SK-N-DZ (cell line): ENCODE measurements at places on chromosomes 3 and 15.
A peak's percentile ranks its signal among the peaks of the same experiment; 100 is the strongest.

GRCh38 chr3:27542476-27542875 lies 58.3 kb upstream of the SLC4A7 start:
- DNase-seq: no peak

GRCh38 chr15:89017370-89018066 lies 70.7 kb upstream of the ABHD2 start:
- peak; percentile 79 for DNase-seq

GRCh38 chr3:25558121-25558520 lies 106.6 kb downstream of the TOP2B start:
- no peak for DNase-seq

- DNase-seq: no peak
These were observed 168.3 kb downstream of the NEK10 start for GRCh38 chr3:27200721-27201489.

DNA sequence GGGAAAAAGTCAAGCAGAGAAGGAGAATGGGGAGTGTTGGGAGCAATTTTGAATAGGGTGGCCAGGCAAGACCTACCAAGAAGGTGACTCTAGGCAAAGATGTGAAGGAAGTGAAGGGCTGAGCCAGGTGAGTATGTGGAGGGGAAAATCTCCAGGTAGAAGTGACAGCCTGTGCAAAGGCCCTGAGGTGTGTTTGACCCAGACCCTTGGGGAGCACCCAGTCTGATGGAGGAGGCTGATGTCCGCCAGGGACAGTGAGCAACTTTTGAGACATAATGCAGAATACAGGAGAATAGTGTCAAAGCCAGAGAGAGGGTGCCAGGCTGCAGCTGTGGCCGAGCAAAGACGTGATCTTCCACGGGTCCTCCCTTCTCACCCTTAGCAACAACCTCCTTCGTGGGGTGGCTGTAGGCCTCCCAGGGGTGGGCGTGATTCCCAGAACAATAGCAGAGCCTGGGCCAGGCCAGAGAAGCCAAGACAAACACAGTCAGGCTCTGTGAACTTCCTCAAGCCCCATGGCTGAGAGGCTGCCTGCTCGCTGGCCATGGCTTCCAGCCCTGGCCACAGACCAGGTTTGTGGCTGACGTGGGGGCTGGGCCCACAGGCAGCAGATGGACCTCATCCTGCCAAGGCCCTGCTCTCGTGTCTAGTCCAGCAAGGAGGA lies 58.1 kb downstream of the SLC6A6 start:
- DNase-seq: no peak

DNA sequence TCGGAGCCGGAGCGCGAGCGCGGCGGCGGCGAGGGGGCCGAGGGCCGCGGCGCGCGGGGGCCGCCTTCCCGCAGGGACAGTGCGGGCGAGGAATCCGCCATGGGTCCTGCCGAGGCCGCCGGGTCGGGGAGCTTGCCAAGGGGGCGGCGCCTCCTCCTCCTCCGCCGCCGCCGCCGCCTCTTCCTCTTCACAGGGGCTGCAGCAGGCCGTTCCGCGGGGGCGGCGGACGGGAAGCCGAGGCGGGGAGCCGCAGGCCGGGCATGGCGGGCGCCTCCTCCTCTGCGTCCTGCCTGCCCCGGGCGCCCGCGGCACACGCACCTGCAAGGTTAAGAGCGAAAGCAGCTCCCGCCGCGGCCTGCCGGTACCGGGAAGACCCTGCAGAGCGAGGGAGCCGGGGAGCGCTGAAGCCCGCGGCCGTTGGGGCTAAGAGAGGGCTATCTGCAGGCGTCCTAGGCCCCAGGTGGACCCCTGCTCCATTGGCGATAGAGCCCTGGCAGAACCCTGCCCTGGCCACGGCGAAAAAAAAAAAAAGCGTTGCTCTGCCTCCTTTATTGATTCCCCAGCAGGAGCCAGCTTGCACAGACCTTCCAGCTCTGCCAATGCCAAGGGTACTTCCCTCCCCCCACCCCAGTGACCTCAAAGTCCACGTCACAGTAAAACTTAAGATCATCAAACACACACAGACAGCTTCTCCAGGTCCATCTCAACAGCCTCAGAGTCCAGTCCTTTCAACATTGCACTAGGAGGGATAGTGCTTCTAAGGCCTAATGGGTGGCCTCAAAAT lies at the start of gene LYSMD2:
Gene LYSMD2, minus strand, starts transcription at position 134 of the 784 bp plus-strand sequence. Its CDS starts 33 bp downstream, at position 101.
- peak; percentile 28 for DNase-seq

DNA sequence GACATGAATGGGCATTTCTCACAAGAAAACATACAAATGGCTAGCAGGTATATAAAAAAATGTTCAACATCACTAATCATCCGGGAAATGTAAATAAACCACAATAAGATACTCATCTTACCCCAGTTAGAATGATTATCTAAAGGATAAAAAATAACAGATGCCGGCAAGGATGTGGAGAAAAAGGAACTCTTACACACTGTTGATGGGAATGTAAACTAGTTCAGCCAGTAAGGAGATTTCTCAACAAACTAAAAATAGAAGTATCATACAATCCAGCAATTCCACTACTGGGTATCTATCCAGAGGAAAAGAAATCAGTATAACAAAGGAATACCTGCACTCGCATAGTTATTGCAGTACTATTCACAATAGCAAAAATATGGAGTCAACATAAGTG lies 124.2 kb downstream of the SATB1 start:
- no peak for DNase-seq

- DNase-seq: no peak
These were observed 19.7 kb upstream of the ANO10 start for GRCh38 chr3:43641306-43642114.

DNA sequence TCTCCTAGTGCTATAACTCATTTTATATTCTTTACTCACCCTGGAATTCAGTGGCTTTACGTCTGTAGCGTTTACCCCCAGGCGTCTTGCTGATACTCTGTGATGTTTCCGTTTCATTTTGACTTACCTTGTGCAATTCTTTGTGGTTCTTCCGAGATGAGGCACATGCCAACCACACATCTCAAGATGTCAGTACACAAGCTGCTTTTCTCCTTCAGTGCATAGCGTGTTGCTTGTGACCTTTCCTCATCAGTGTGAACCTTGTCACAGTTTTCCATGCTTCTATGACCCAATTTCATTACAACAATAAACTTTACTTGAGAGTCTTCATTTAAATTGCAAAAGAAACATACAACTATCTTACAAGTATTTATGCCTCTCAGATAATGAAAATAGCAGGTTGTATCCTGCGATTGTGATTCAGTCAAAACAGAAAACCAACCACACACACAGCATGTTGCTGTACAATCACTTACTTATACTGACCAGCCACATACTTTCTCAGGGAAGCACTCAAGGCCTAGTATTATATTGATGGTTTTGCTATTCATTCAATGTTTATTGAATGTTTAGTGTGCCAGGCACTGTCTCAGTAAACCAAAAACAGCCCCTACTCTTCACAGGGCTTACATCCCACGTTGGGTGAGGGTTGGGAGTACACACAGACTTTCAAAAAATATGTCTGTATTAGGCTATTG lies 4.6 kb upstream of the TBL1XR1 start:
- DNase-seq: no peak

GRCh38 chr3:195847055-195847950 lies 35.6 kb upstream of the MUC4 start:
- DNase-seq: no peak

GRCh38 chr3:49616491-49616941 lies 57.6 kb upstream of the APEH start:
- no peak for DNase-seq

GRCh38 chr15:74399100-74399499 lies 31.7 kb upstream of the CYP11A1 start:
- no peak for DNase-seq

GRCh38 chr15:79083154-79083553 lies 7.4 kb downstream of the RASGRF1 start:
- no peak for DNase-seq

DNA sequence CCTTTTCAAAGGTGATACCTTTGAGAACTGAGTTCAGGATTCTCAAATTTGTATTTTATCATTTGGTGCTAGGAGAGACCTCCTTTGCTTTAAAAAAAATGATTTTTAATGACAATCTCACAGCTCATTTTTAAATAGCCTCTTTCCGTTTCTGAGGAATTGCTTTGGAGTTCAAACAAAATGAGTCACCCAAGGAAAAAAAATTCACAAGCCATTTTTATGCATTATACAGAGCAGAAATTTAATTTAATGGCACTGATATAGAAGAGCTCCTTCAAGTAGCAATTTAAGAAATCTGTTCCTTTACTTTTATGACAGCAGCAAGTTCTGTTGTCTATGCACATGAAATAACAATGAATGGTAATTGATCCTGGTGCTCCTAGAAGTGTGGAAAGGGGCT lies 337.9 kb upstream of the KCNMB2 start:
- no peak for DNase-seq

DNA sequence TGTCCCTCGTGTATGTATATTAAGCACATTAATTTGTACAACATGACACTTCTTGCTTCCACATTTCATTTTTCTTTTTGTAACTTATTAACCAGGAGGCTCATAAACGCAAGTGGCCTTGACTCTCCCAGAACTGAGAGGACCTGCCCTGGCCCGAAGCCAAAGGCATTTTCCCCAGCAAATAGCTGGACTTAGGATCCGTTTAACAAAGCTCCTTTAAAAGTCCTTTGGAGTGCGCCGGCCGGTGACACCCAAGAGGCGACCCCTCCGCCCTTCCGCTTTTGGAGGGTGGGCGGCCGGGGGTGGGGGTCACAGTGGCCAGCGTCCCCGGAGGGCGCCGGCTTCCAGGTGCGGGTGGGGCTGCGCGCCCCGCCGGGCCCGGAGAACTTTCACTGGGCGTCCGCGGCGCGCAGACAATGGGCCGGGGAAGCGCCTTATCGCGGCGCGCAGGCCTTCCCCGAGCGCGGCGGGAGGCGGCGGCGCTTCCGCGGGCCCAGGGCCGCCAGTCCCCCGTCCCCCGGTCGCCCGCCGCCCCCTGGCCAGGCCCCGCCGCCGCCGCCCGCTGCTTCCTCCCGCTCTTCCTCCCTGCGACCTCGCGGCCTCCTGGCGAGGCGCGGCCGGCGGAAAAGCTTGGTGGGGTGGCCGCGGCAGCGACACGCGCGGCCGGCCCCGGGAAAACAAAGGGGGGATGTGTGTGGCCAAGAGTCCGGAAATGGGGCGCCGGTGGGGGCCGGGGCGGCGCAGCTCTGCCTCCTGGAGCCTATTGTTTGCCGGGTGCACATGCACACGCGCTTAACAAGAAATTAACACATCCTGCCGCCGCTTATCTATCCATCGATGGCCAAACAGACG lies 613.4 kb downstream of the MCTP2 start:
- no peak for DNase-seq

DNA sequence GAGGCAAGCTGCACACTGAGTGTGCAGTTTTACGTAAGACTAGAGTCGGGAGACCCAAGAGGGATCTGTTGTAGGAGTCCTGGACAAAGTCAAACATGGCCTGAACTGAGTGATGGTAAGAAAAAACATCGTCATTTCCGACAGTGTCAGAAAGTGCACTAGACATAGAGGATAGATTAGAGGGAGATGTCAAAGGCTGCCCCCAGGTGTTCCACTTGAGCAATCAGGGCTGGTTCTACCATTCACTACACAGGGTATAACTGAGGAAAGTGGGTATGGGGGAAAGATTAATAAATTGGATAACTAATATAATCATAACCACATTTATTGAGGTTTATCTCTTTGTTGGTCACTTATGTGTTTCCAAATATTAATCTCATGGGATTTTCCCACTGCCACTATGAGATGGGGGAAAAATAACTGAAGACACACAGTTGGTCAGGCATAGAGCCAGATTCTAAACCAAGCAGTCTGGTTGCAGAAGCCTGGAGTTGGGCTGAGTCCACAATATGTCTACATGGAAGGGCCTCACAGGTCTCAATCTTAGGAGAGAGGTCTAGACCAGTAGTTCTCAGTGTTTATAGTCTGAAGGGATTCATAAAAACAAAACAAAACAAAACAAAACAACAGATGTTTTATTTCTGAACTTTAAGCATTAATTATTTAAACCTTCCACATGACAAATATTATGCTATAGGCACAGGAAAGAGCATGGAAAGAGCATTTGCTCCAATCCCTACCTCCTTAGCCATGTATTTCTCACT lies 766.5 kb downstream of the NTRK3 start:
- peak; percentile 24 for DNase-seq

DNA sequence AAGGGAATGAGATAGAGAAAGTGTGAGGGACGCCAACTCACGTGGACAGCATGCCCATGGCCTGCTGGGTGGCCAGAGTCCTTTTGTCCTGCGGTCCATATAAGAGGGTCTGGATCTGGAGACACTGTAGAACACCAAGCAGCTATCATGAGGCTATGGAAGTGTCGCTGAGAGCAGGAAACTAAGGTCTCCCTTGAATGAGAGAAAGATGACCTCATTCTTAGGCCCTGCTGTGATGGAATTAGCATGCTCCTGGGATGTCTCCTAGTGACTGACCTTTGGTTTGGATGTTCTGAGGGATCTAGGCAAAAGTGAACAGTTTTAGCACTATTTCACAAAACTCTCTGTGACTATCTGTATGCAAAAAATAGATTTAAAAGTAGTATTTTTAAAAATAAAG lies 34.4 kb downstream of the SYNM start:
- no peak for DNase-seq

- no peak for DNase-seq
These were observed 32.4 kb upstream of the HES1 start for GRCh38 chr3:194103505-194103904.

DNA sequence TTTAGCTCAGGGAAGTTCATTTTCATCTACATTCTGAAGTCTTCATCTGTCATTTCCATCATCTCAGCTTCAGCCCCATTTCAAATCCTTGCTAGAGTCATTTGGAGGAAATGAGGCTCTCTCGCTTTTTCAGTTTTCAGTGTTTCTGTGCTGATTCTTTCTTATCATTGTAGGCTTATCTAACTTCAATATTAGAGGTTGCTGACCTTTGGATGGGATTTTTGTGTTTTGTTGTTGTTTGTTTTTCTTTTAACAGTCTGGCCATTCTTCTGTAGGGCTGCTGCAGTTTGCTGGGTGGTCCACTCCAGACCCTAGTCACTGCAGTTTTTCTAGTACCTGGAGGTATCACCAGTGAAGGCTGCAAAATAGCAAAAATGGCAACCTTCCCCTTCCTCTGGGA lies 8.6 kb downstream of the OR5H2 start:
- no peak for DNase-seq
